ENCODE measurements at places on chromosomes 12 and 14. TPM values are rescaled to one million over a fixed set of nuclear protein-coding genes. Genes with fewer than 3 reads are reported as not detected.

GRCh38 chr14:64954491-64955240 is 12.1 kb upstream of the GPX2 start:
- no peaks in the 10 kb centered on the region for H3K27me3 ChIP-seq
- H3K4me1 ChIP-seq = no peaks in the 10 kb centered on the region
- H3K36me3 ChIP-seq = no peaks in the 10 kb centered on the region
- DNase-seq = no peak
- H3K4me3 ChIP-seq = no peak overlapping the region

DNA sequence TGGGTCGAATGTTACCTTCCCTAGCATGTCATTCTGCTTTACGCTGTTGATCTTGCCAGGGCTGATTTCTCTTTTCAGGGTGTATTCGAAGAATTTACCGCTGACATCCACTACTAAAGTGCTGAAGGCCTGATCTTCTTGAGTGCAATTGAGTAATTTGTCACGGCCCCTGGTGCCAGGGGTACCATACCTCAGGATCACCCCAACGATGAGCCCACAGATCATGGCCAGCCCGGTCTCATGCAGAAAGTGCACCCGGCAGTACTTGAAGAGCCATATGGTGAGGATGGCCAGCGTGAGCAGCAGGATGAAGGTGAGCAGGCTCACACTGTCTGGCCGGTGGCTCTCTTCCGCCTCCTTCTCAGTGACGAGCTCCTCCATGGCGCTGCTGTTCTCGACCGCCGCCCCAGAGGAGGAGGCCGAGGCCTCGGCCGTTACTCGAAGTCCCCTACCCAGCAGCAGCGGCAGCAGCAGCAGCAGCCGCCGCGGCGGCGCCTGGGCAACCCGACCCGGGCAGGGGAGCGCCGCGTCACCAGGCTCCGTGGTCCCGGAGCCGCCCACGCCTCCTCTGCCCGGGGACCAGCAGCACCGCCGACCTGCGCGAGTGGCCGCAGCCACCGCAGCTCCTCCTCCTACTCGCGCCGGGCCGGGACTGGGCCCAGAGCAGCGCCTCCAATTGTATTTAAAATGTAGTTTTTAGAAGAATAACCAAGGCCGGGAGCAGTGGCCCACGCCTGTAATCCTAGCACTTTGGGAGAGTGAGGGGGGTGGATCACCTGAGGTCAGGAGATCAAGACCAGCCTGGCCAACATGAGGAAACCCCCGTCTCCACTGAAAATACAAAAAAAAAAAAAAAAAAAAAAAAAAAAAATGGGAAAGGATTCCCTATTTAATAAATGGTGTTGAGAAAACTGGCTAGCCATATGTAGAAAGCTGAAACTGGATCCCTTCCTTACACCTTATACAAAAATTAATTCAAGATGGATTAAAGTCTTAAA is 58.5 kb upstream of the TMPO start:
- no peaks in the 10 kb centered on the region for H3K36me3 ChIP-seq
- no peaks in the 10 kb centered on the region for H3K27me3 ChIP-seq
- peak overlapping the region; percentile 46 for H3K27ac ChIP-seq
- no peak for DNase-seq
- peaks cover 6% of the 10 kb centered on the region for H3K4me1 ChIP-seq

DNA sequence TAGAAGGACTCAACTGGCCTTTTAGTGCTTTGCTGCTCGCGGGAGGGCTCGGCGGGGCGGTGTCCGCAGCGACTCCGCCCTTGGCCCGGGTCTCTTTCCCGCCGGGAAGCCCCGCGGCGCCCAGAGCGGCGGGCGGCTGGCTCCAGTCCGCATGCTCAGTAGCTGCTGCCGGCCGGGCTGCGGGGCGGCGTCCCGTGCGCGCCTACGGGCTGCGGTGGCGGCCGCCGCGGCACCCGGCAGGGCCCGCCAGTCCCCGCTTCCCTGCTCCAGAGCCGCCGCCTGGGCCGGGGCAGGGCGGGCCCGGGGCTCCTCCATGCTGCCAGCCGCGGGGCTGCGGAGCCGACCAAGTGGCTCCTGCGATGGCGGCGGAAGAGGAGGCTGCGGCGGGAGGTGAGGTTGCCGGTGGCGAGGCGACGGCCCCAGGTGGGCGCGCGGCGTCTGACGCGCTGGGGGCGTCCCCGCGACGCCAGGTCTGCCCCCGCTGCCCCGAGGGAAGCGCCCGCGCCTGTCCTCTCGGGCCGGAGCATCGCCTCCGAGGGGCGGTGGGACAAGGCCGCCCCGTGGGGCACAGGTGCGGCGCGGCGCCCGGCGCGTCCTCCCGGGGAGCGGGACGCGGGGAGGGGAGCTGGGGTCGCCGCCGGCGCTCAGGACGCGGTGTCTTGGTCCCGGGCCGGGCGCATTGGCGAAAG is at the start of gene BMAL2:
BMAL2 (plus strand) TSS at position 123 of the 689 bp plus-strand sequence; CDS start at position 360, 237 bp downstream.
- H3K4me3 ChIP-seq = peak within 1 kb of the TSS; percentile 90
- peaks cover 2% of the 10 kb centered on the region for H3K36me3 ChIP-seq
- H3K27ac ChIP-seq = peak within 1 kb of the TSS; percentile 56
- H3K27me3 ChIP-seq = peaks cover 11% of the 10 kb centered on the region
- H3K4me1 ChIP-seq = peaks cover 32% of the 10 kb centered on the region

- H3K27me3 ChIP-seq = no peaks in the 10 kb centered on the region
- no peak overlapping the region for H3K27ac ChIP-seq
- no peak overlapping the region for H3K4me3 ChIP-seq
Observed at GRCh38 chr12:100959481-100959880, 164.9 kb downstream of the ANO4 start.

- no peak overlapping the region for H3K27ac ChIP-seq
- peaks cover 27% of the 10 kb centered on the region for H3K4me1 ChIP-seq
- no peaks in the 10 kb centered on the region for H3K36me3 ChIP-seq
- H3K27me3 ChIP-seq = no peaks in the 10 kb centered on the region
Observed at GRCh38 chr12:50249464-50250182, 33.7 kb downstream of the LIMA1 start.

GRCh38 chr14:34201909-34202637 is 251.2 kb upstream of the EGLN3 start:
- no peaks in the 10 kb centered on the region for H3K27me3 ChIP-seq
- H3K4me1 ChIP-seq = no peaks in the 10 kb centered on the region
- H3K27ac ChIP-seq = no peak overlapping the region
- no peak overlapping the region for H3K4me3 ChIP-seq

DNA sequence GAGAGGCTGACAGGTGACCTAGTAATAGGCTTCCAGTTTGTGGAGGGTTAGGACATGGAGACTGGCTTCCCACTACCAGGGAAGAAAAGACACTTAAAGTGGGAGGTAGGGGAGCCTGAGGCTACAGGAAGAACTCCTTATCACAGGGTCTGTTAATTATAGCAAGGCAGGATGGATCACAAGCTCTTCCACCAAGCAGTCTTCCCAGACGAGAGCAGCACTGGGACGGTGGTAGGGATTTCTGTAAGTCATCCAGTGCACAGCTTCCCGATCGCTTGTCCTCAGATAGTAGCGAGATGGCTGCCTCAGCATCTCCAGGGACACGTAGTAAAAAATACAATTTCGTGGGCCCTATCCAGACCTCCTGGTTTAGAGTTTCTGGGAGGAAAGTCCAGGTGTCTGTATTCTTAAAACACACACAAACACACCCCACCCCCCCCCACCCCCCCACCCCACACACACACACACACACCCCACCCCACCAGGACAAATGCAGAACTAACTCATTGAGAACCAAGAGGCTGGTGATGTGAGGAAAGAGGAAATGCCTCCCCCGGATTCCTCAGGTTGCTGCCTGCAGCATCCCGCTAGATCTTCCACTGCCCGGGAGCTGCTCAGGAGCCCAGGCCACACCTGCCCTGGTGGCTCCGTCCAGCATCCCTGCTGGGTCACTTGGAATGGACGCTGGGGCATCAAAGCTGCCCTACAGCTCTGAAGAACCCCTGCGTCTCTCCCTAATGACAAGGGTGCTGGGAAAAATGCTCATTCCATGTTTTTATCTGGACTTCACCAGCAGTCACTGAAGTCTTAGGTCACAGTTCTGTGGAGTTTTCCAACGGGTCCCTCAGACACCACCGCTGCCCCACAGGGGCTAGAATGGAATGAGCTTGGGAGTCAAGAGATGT is 307.2 kb downstream of the CACNA1C start:
- H3K27ac ChIP-seq = no peak overlapping the region
- H3K36me3 ChIP-seq = no peaks in the 10 kb centered on the region
- peaks cover 26% of the 10 kb centered on the region for H3K4me1 ChIP-seq
- H3K4me3 ChIP-seq = no peak overlapping the region
- DNase-seq = no peak

GRCh38 chr14:32940066-32940651 is 1.5 kb downstream of the NPAS3 start:
- DNase-seq = no peak
- peak overlapping the region; percentile 81 for H3K4me3 ChIP-seq
- H3K27ac ChIP-seq = peak overlapping the region; percentile 90
- H3K36me3 ChIP-seq = no peaks in the 10 kb centered on the region
- no peaks in the 10 kb centered on the region for H3K27me3 ChIP-seq

- peaks cover 44% of the 10 kb centered on the region for H3K4me1 ChIP-seq
- H3K36me3 ChIP-seq = no peaks in the 10 kb centered on the region
- DNase-seq = no peak
- H3K27me3 ChIP-seq = no peaks in the 10 kb centered on the region
- H3K27ac ChIP-seq = no peak overlapping the region
- no peak overlapping the region for H3K4me3 ChIP-seq
Observed at GRCh38 chr14:73231981-73232851, 5.1 kb upstream of the PAPLN start.

GRCh38 chr12:44775901-44776300 is 100.2 kb downstream of the NELL2 start:
- no peak overlapping the region for H3K27ac ChIP-seq
- DNase-seq = no peak
- no peaks in the 10 kb centered on the region for H3K36me3 ChIP-seq
- H3K27me3 ChIP-seq = no peaks in the 10 kb centered on the region
- H3K4me3 ChIP-seq = no peak overlapping the region

DNA sequence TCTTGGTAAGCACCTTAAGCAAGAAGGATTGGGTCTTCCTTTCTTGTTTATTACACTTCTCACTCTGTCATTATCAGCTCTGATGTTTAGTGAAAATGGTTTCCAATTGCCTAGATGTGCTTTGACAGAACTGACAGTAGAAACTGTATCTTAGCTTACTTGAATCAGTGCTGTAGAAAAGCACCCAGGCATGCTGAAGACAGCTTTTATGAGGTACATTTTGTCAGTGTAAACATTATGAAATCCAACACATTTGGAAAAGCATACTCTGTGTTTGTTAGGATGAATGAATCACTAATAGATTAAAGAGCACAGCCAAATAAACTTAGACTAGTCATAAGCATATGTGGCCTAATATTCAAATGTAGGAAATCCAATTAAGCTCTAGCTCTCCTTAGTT is 290.2 kb upstream of the NPAS3 start:
- no peaks in the 10 kb centered on the region for H3K27me3 ChIP-seq
- no peak overlapping the region for H3K4me3 ChIP-seq
- no peak overlapping the region for H3K27ac ChIP-seq

- H3K27me3 ChIP-seq = no peaks in the 10 kb centered on the region
- H3K4me3 ChIP-seq = peak overlapping the region; percentile 97
Observed at GRCh38 chr14:49770212-49770817, 2.4 kb downstream of the KLHDC2 start.

DNA sequence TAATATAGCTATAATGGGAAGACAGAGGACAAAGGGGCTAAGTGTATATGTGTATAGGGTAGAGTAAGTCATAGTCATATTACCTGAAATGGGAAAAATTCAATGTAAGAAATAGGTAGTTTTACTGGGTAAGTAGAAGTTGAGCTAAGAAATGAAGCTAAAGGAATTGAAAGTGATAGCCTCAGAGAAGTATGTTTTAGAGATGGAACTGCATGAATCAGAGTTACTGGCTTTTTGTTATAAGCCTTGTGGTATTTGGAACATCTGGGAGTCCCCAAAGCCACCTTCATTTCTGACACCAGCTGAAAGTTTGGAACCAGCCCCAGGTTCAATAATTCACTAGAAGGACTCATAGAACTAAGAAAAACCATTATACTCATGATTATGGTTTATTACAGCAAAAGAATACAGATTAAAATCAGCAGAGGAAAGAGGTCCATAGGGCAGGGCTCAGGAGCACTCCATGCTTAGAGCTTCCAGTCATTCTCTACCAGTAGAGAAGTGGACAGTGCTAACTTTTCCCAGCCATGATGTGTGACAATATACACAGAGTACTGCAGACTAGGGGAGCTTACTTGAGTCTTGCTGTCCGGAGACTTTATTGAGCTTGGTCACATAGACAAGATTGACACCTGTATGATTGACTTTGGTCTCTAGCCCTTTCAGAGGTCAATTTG is 9.8 kb upstream of the IFNG start:
- no peak overlapping the region for H3K4me3 ChIP-seq
- no peak overlapping the region for H3K27ac ChIP-seq
- no peaks in the 10 kb centered on the region for H3K36me3 ChIP-seq
- no peaks in the 10 kb centered on the region for H3K4me1 ChIP-seq
- DNase-seq = no peak

DNA sequence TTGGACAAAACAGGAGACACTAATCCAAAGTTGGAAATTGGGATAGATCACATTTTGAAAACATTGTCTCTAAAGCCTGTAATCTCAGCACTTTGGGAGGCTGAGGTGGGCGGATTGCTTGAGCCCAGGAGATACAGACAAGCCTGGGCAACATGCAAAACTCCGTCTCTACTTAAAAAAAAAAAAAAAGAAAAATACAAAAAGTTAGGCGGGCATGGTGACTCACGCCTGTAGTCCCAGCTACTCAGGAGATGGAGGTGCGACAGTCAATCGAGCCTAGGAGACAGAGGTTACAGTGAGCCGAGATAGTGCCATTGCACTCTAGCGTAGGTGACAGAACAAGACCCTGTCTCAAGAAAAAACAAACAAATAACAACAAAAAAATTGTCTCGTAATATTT is 152.1 kb downstream of the MGAT4C start:
- no peaks in the 10 kb centered on the region for H3K27me3 ChIP-seq
- H3K27ac ChIP-seq = no peak overlapping the region
- no peaks in the 10 kb centered on the region for H3K36me3 ChIP-seq
- no peak for DNase-seq

- no peaks in the 10 kb centered on the region for H3K36me3 ChIP-seq
- no peaks in the 10 kb centered on the region for H3K4me1 ChIP-seq
- no peak overlapping the region for H3K27ac ChIP-seq
Observed at GRCh38 chr14:76125511-76125910, 26.2 kb upstream of the GPATCH2L start.

NANOG gene
- total RNA-seq = not detected

NR1H4 gene
- not detected for total RNA-seq

TEX52 gene
- total RNA-seq = not detected

AVPR1A gene
- 12.9 TPM for total RNA-seq

NRL gene
- 2.9 TPM for total RNA-seq
